ENCODE measurements at places on chromosomes 4 and X. TPM values are rescaled to one million over a fixed set of nuclear protein-coding genes. Genes with fewer than 3 reads are reported as not detected.

GRCh38 chr4:153579410-153579809 lies 104.7 kb upstream of the TLR2 start:
- no peak overlapping the region for H3K27ac ChIP-seq
- peaks cover 7% of the 10 kb centered on the region for H3K36me3 ChIP-seq
- no peak overlapping the region for H3K4me3 ChIP-seq
- no peaks in the 10 kb centered on the region for H3K27me3 ChIP-seq

DNA sequence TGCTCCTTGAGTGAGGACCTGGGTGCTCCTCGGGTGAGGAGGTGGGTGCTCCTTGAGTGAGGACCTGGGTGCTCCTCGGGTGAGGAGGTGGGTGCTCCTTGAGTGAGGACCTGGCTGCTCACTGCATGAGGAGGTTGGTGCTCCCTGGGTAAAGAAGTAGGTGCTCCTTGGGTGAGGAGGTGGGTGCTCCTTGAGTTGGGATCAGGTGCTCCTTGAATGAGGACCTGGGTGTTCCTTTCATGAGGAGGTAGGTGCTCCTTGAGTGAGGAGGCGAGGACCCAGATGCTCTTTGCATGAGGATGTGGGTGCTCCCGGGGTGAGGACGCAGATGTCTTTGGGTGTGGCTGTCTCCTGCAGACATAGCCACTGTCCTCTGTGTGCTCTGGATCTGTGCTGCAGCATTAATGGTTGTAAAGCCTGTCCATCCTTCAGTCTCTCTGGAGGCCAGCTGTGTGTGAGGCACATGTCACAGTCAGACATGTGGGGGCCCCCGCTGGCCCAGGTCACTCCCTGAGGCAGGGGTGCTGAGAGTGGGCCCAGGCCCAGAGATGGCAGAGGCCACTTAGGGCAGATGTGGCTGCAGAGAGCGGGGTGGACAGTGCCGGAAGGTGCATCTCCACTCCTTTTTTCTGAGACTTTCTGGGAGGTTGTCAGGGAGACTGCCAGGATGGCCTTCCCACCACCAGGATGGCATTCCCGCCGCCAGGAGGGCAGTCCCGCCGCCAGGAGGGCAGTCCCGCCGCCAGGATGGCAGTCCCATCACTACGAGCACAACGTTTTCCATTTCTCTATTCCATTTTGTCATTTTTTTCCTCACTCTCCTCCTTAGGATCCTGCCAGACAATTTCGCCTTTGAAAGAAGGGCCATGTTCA lies 101.8 kb downstream of the HMX1 start:
- no peak overlapping the region for H3K27ac ChIP-seq
- H3K36me3 ChIP-seq, result no peaks in the 10 kb centered on the region
- peaks cover 33% of the 10 kb centered on the region for H3K27me3 ChIP-seq
- H3K4me1 ChIP-seq, result no peaks in the 10 kb centered on the region

DNA sequence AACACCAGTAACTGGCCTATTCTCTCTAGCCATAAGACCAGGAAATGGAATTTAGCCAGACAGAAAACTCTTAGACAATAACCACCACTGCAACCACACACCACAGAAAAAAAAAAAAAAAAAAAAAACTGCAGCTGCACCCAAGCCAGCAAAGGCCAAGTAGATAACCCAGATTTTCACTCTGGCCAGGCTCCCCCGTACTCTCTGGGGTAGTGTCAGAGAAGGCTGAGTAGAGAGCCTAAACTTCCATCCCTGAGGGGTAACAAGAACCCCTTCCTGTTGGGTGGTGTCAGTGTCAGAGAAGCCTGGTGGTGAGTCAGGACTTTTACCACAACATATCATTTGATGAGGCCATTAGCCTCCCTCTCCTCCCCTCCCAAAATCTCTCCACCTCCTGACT lies 5.6 kb upstream of the DLG3 start:
- no peak for DNase-seq
- H3K4me1 ChIP-seq, result peaks cover 6% of the 10 kb centered on the region
- no peaks in the 10 kb centered on the region for H3K36me3 ChIP-seq

- no peaks in the 10 kb centered on the region for H3K27me3 ChIP-seq
- H3K36me3 ChIP-seq, result no peaks in the 10 kb centered on the region
- H3K4me1 ChIP-seq, result no peaks in the 10 kb centered on the region
- no peak overlapping the region for H3K27ac ChIP-seq
- no peak for DNase-seq
- H3K4me3 ChIP-seq, result no peak overlapping the region
Measured at GRCh38 chr4:11799196-11799595, 370.5 kb upstream of the HS3ST1 start.

DNA sequence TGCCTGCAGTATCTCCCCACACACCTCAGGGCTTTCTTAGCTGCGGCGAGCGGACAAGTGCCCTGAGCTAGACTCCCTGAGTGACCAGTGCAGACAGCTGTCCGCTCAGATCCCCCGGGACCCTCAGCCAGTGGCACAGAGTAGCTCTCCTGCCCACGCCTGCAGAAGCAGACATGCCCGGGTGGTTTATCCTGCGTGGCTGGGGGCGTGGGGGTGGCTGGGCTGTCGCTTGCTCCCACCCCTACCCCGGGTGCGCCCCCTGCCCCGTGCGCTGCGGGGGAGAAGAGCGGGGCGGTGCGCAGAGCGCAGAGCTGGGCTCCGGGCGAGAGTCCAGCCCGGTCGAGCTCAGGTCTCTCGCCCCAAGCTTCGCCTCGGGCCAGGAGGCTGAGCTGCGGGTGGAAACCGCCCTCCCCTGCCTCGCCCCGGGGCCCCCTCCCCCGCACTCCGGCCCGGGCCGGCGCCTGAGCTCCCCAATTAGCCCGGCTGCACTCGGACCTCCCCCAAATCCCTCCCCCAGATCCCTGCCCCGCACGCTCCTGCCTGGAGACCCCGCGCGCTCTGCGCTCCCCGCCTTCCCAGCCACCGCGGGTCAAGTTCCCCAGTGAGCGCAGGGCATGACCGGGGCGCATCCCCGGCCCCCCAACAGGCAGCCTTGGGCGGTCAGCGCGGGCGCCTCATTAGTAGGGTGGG lies 11.7 kb upstream of the SHOX start:
- no peak overlapping the region for H3K4me3 ChIP-seq
- peaks cover 50% of the 10 kb centered on the region for H3K27me3 ChIP-seq
- H3K4me1 ChIP-seq, result peaks cover 6% of the 10 kb centered on the region
- no peaks in the 10 kb centered on the region for H3K36me3 ChIP-seq
- H3K27ac ChIP-seq, result no peak overlapping the region

- no peak overlapping the region for H3K27ac ChIP-seq
- no peaks in the 10 kb centered on the region for H3K4me1 ChIP-seq
- H3K4me3 ChIP-seq, result no peak overlapping the region
- H3K36me3 ChIP-seq, result no peaks in the 10 kb centered on the region
- H3K27me3 ChIP-seq, result no peaks in the 10 kb centered on the region
- DNase-seq, result no peak
Measured at GRCh38 chr4:90198086-90198847, 71.1 kb downstream of the CCSER1 start.

- H3K4me1 ChIP-seq, result no peaks in the 10 kb centered on the region
- DNase-seq, result no peak
- no peak overlapping the region for H3K4me3 ChIP-seq
- no peak overlapping the region for H3K27ac ChIP-seq
- H3K27me3 ChIP-seq, result no peaks in the 10 kb centered on the region
Measured at GRCh38 chr4:186852073-186852420, 128.4 kb upstream of the FAT1 start.

- H3K4me1 ChIP-seq, result peaks cover 23% of the 10 kb centered on the region
- H3K27ac ChIP-seq, result peak within 1 kb of the TSS; percentile 77
Measured at GRCh38 chr4:89836897-89837384, at the start of gene SNCA. Gene SNCA, minus strand, starts transcription at chr4:89837161. Its CDS starts 1,494 bp downstream, at chr4:89835667.

DNA sequence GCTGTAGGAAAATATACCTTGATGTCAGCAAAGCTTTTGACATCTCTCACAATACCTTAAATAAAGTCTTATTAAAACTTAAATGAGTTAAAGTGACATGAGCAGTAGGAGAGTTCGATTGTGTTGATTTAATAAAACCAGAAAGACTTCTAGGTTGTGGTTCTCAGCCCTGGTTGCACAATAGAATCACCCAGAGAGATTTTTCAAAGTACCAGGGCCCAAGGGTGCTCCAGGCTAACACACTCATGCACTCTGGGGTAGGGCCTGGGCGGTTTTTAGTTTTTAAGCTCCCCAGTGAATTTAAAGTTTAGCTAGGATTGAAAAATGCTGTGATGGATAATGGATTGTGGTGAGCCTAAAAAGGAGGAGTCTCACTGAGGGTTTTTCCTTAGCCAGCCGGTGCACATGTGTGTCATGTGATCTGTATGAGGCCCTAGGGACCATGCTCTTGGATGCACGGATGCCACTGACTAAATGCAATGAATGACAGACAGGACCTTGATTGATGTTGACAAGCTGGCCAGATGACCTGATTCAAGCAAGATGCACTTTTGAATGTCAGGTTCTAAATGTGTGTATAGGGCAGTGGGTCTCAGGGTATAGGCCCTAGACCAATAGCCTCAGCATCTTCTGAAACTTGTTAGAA lies 185.0 kb downstream of the PTTG2 start:
- H3K4me3 ChIP-seq, result no peak overlapping the region
- DNase-seq, result no peak
- no peak overlapping the region for H3K27ac ChIP-seq
- no peaks in the 10 kb centered on the region for H3K36me3 ChIP-seq
- peaks cover 8% of the 10 kb centered on the region for H3K4me1 ChIP-seq

GRCh38 chrX:135432453-135432852 lies 10.7 kb downstream of the SMIM10L2A start:
- no peaks in the 10 kb centered on the region for H3K36me3 ChIP-seq
- H3K27me3 ChIP-seq, result no peaks in the 10 kb centered on the region
- H3K4me1 ChIP-seq, result no peaks in the 10 kb centered on the region

DNA sequence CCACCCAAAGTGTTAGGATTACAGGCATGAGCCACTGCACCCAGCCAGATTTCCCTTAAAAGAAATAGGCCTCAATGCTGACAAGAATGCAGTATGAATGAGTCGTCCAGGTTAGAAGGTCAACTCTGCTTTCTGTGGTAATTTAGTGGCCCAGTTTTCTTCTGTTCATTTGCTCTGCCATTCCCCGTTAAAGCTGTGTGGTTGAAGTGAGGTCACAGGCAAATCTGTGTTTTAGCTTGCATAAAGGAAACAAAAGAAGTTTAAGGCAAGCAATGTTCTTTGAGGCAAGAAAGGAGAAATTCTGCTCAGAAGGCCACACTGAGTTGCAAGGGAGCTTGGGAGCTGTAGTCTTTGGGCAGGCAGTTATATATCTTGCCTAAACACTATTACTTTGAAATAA lies 176.8 kb downstream of the LARP7 start:
- peaks cover 9% of the 10 kb centered on the region for H3K4me1 ChIP-seq
- no peak overlapping the region for H3K27ac ChIP-seq
- no peaks in the 10 kb centered on the region for H3K36me3 ChIP-seq
- no peak overlapping the region for H3K4me3 ChIP-seq
- DNase-seq, result no peak

DNA sequence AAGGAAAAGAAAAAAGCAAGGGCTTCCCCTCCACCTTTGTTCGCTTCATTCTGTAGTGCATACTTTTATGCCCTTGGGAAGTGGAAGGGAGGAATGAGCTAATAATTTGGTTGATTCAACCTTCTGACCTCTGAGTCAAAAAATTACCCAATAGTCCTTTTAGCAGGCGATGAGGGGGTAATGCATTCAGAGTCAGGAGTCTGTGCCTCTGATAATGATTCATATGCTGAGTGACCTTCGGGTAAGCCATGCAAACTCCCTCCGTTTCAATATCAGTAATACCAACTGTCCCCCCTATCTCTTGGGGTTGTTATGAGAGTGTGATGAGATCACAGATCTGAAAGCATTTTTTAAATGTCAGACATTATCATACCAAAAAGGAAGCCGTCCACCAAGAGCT lies 41.6 kb upstream of the ACSL4 start:
- H3K4me1 ChIP-seq, result no peaks in the 10 kb centered on the region
- H3K36me3 ChIP-seq, result no peaks in the 10 kb centered on the region
- no peak for DNase-seq

- H3K27ac ChIP-seq, result no peak overlapping the region
- no peaks in the 10 kb centered on the region for H3K4me1 ChIP-seq
- no peak overlapping the region for H3K4me3 ChIP-seq
Measured at GRCh38 chr4:145351922-145352321, 129.7 kb upstream of the SMAD1 start.

GRCh38 chrX:72268597-72269365 lies 8.3 kb downstream of the RPS4X start:
- H3K36me3 ChIP-seq, result peaks cover 29% of the 10 kb centered on the region
- H3K4me1 ChIP-seq, result peaks cover 14% of the 10 kb centered on the region
- no peaks in the 10 kb centered on the region for H3K27me3 ChIP-seq
- no peak overlapping the region for H3K27ac ChIP-seq
- no peak for DNase-seq

GRCh38 chr4:110615353-110616237 lies 7.3 kb downstream of the PITX2 start:
- peaks cover 34% of the 10 kb centered on the region for H3K4me1 ChIP-seq
- no peak for DNase-seq
- no peak overlapping the region for H3K27ac ChIP-seq

DNA sequence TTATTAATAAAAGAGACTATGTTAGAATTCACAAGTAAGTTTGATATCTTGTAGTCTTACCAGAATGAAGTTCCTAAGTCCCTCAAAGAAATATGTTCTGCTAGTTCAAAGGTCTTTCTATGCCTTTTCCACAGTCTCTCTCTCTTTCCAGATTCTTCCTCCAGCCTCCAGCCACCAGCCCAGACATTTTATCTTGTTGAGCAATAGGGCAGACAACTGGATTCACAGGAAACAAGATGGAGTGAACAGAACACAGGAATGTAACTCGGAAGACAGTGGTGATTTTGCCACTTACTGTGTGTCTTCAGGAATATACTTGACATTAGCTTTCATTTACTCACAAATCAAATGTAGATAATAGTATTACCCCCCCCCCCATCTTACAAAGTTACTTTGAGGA lies 17.1 kb upstream of the CPEB2 start:
- no peak for DNase-seq
- H3K27ac ChIP-seq, result no peak overlapping the region
- no peak overlapping the region for H3K4me3 ChIP-seq
- H3K27me3 ChIP-seq, result no peaks in the 10 kb centered on the region
- H3K36me3 ChIP-seq, result no peaks in the 10 kb centered on the region
- H3K4me1 ChIP-seq, result peaks cover 7% of the 10 kb centered on the region

DNA sequence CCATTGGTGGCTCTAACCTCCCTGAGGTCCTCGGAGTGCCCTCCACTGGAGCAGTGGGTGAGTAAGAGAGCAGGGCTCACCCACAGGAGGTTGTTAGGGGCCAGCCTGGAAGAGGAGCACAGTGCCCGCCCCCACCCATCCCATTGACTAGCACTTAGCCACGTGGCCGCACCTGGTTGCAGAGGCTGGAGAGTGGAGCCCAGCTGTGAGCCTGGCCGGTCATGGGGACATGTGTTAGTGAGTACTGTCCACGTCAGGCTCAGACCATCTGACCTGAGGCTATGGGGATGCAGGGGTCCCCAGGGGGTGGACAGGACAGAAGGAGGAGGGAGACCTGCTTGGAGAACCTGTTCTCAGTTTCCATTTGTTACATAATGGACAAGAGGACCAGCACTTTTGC lies 1.4 kb upstream of the MAN2B2 start:
- H3K4me1 ChIP-seq, result peaks cover 24% of the 10 kb centered on the region
- no peaks in the 10 kb centered on the region for H3K27me3 ChIP-seq
- peaks cover 13% of the 10 kb centered on the region for H3K36me3 ChIP-seq
- no peak overlapping the region for H3K4me3 ChIP-seq
- DNase-seq, result no peak
- no peak overlapping the region for H3K27ac ChIP-seq

- no peaks in the 10 kb centered on the region for H3K4me1 ChIP-seq
- H3K27me3 ChIP-seq, result no peaks in the 10 kb centered on the region
- no peak overlapping the region for H3K4me3 ChIP-seq
- H3K27ac ChIP-seq, result no peak overlapping the region
Measured at GRCh38 chr4:180219080-180219479, 2024.1 kb upstream of the TENM3 start.

F8A2 gene
- not detected for total RNA-seq

FGFR3 gene
- total RNA-seq, result 771 TPM

Data from suprapubic skin (tissue), 4 donors.